NCI-H1694 treated with DMSO at 0.1 percent for 48 hours (cell line): ENCODE measurements at places on chromosomes 12 and 14.

DNA sequence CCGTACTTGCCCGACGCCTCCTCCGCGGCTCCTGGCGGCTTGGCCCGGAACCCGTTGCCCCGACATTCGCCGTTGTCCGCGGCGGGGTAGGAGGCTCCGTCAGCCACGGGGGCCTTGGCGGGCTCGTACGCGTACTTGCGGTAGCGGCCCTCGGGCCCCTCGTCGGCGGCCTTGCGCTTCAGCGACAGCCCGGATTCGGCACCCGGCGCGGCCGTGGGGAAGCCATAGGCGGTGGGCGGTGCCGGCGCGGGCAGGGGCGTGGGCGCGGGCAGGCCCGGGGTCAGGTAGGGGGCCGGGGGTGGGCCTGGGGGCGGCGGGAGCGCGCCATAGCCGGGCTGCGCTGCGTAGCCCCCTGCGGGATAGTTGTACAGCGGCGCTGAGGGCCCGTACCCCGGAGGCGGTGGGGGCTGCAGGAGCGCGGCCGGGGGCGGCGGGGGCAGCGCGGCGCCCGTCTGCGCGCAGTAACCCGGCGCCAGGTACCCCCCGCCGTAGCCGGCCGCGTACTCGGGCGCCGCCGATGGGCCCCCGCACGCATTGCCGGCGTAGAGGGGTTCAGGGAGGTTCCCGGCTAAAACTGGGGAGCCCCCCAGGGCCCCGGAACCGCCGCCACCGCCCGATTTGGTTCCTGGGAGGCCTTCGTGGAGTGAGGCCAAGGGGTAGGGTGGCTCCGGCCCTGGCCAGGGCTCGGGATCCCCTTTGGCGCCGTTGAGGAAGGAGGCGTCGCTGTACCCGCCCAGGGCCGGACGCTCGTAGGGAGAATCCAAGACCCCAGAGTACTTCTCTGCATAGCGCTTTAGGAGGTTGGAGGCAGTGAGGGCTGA is 26.9 kb downstream of the FIGNL2 start:
- no peak for DNase-seq

DNA sequence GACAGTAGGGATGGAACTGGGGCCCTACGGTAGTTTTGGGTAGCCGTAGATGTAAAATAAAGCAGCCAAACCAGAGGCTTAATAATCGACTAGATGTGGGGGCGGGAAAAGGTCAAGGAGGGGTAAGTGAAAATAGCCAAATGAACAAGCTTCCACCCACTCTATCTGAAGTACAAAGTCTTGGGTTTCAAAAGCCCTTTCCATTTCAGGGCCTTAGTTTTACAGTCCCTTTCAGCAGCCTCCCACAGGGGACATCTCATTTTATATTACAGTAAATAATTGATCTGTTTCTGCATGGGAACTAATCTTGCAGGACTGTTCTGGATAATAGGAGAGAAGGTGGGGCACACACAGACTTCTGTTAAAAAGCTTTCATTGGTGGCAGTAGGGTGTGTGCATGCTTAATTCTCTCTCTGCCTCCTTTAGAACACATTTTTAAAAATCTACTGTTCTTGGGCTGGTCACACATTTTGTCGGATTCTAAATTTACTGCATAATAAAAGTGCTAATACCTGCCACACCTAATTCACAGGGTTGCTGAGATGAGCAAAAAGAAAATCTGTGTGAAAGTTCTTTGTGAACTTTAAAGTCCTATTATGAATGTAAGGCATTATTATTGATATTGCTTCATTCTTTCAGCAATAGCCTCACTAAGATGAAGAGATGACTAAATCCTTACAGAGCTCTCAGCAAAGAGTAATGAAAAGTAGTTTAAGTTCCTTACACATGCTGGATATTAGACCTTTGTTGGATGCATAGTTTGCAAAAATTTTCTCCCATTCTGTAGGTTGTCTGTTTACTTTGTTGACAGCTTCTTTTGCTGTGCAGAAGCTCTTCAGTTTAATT is 104.6 kb downstream of the ITPR2 start:
- no peak for DNase-seq

DNA sequence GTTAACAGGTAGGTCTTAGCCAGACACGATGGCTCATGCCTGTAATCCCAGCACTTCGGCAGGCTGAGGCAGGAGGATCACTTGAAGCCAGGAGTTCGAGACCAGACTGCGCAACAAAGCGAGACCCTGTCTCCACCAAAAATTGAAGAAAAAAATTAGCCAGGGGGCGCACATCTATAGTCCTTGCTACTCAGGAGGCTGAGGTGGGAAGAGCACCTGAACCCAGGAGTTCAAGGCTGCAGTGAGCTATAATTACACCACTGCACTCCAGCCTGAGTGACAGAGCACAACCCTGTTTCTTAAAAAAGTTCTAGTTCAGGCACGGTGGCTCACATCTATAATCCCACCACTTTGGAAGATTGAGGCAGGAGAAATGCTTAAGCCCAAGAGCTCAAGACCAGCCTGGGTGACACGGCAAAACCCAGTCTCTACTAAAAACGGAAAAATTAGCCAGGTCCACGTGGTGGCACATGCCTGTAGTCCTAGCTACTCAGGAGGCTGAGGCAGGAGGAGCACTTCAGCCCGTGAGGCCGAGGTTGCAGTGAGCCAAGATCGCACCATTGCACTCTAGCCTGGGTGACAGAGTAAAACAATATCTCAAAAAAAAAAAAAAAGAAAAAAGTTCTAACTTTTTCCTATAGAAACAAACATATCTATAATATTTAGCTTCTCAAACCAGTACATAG is 9.1 kb downstream of the BAZ1A start:
- DNase-seq = no peak

DNA sequence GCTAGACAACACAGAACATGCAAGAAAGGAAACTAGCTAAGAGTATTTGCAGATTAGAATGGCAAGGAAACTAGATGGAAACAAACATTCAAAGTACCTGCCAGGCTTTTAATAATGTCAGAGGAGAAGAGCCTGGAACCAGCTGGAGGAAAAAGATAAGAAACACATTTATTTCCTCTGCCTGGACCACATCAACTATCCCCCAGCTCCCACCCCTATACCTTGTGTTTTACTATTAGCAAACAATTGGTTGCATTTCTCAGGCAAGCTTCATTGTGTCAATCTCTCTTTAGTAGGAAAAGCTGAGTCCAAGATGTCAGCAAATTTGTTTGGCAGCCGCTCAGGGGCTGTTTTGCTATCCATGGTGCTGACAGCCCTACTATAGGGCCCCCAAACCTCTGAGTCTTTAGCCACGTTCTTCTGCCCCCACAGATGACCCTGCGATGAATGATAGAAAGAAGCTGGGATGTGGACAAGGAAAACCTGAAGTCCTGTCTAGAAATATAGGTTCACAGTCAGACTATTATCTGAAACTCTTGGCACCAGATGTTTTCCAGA is 11.6 kb upstream of the SYNDIG1L start:
- DNase-seq = no peak

DNA sequence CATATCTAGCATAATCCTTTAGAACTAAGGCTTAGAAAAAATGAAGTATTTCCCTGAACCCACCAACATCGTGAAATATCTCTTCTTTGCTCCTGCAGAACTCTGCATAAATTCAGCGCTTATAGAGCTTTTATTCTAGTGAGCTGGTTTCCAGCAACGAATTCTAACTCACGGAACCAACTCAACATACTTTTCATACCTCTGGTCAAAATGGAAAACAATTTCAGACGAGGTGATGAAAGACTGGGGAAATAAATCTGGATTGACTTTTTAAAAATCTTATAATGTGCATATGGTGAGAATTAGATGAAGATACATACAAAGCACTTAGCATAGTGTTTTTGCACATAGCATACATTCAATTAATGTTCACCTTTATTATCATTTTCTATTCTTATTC is 62.6 kb upstream of the BBS10 start:
- DNase-seq = no peak

GRCh38 chr14:71665781-71666180 is 266.4 kb upstream of the RGS6 start:
- no peak for DNase-seq

DNA sequence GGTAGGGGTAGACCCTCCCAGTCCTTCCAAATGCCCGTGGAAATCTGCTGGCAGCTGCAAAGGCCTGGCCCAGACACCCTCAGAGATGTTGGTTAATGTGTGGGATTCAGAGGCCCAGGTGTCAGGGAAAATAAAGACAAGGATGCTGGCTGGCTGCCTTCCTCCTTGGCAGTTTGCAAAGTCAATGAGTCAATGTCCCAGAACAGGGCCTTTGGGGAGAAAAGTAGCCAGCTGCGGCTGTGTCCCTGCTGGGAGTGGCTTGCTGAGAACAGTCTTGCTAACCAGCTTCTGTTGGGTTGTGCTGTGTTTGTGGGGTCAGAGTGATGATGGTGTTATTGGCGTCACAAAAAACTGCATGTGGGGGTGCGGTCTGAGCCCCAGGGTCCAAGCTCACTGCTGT is 29.2 kb downstream of the GLRX5 start:
- no peak for DNase-seq

DNA sequence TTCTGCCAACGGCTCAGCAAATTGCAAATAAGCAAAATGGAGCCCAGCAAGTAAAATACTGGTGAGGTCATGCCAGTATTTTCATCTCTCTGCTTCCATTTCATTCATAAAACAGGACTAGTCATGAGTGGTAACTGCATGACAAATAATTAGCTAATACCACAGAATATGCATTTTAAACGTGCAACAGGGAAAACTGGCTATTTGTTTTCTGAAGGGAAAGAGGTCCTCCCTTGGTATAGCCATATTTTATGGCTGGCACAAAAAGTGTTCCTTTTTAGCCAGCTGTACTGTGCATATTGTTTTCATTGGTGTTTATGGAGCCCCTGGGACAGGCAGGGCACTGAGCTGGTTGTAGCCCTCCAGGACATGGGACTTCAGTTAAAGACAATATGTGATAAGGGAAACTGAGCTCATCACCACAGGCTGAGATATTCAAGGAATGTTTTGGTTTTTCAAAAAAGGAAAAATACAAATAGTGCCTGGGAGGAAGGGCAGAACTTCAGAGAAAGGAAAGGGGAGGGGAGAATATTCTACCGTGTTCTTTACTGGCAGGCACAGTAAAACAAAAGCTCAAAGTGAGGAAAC is 26.1 kb upstream of the FOXN3 start:
- no peak for DNase-seq
